ENCODE measurements at places on chromosomes 12 and 14. TPM values are rescaled to one million over a fixed set of nuclear protein-coding genes. Genes with fewer than 3 reads are reported as not detected.

Gene PSEN1
- total RNA-seq = 59.9 TPM

- H3K27me3 ChIP-seq = no peaks in the 10 kb centered on the region
- peaks cover 6% of the 10 kb centered on the region for H3K4me1 ChIP-seq
- H3K4me3 ChIP-seq = no peak overlapping the region
- DNase-seq = no peak
Measured at GRCh38 chr14:92457016-92457565, 56.5 kb upstream of the RIN3 start.

- peaks cover 2% of the 10 kb centered on the region for H3K27me3 ChIP-seq
- no peaks in the 10 kb centered on the region for H3K36me3 ChIP-seq
- no peak overlapping the region for H3K27ac ChIP-seq
- no peak overlapping the region for H3K4me3 ChIP-seq
Measured at GRCh38 chr12:122827258-122827657, 8.0 kb upstream of the HIP1R start.

DNA sequence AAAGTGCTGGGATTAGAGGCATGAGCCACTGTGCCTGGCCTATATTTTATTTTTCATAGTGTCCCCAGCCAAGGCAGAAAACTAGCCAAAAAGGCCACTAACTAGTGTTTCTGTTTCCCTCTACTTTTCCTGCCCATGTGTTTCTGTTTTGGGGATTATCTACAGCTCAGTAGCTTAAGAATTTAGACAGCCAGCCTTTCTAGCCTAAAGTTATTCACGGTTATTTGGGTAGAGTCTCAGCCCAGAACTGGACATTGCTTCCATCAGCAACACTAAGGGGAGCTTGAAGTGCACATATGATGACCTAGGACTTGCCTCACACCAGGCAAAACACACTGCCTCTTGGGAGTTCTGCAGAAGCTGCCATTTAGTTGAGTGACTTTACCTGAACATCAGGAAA is 17.9 kb downstream of the PROX2 start:
- peaks cover 2% of the 10 kb centered on the region for H3K27me3 ChIP-seq
- no peak for DNase-seq
- peaks cover 2% of the 10 kb centered on the region for H3K36me3 ChIP-seq
- H3K4me1 ChIP-seq = peaks cover 4% of the 10 kb centered on the region
- no peak overlapping the region for H3K4me3 ChIP-seq
- no peak overlapping the region for H3K27ac ChIP-seq

- no peak overlapping the region for H3K27ac ChIP-seq
- H3K4me3 ChIP-seq = no peak overlapping the region
- DNase-seq = no peak
Measured at GRCh38 chr14:54695196-54695595, 128.3 kb downstream of the SAMD4A start.

GRCh38 chr12:47840571-47840970 is 20.9 kb upstream of the HDAC7 start:
- no peak overlapping the region for H3K4me3 ChIP-seq
- no peak overlapping the region for H3K27ac ChIP-seq
- DNase-seq = no peak
- H3K36me3 ChIP-seq = no peaks in the 10 kb centered on the region
- H3K4me1 ChIP-seq = peaks cover 25% of the 10 kb centered on the region

DNA sequence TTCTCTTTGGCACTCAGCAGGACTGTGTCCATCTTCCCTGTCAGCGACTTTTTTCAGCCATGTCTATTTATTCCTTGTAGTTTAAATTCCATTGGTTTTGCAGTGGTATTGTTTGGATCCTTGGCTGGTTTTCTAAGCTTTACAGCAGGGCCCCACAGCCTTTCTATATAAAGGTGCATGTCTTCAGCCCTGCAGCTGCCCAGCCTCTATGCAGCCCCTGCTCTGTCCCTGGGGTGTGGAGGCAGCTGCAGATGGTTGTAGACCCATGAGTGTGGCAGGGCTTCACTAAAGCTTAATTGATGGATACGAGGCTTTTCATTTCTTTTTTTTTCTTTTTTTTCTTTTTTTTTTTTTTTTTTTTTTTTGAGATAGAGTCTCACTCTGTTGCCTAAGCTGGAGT is 29.7 kb downstream of the SFSWAP start:
- no peaks in the 10 kb centered on the region for H3K27me3 ChIP-seq
- H3K36me3 ChIP-seq = peaks cover 50% of the 10 kb centered on the region
- no peak for DNase-seq
- peaks cover 8% of the 10 kb centered on the region for H3K4me1 ChIP-seq

Gene NKX2-1
- total RNA-seq = not detected

- no peak overlapping the region for H3K27ac ChIP-seq
- peaks cover 24% of the 10 kb centered on the region for H3K27me3 ChIP-seq
- DNase-seq = no peak
- no peaks in the 10 kb centered on the region for H3K4me1 ChIP-seq
- no peak overlapping the region for H3K4me3 ChIP-seq
Measured at GRCh38 chr14:100165831-100166440, 6.5 kb upstream of the DEGS2 start.

Gene IFNG-AS1
- total RNA-seq = not detected

DNA sequence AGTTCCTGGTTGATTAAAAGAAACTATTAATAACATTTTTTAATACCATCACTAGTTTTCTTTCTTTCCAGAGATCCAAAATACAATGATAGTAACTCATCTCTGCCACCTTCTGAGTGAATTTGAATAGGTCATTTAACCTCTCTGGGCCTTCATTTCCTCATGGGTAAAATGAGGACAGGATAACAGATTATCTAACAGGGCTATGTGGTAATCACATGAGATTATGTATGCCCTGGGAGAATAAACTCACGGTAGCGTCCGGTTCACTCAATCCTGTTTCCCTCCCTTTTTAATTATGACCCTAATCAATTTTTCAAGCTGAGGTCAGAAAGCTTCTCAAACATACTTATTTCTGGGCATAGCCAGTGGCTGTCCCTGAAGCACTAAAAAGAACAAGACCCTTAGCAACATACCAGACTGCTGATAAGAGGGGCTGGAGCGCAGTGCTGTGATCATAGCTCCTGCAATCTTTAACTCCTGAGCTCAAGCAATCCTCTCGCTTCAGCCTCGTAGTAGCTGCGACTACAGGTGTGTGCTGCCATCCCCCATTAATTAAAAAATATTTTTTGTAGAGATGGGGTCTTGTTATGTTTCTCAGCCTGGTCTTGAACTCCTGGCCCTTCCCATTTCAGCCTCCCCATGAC is 24.2 kb downstream of the ATXN2 start:
- H3K27ac ChIP-seq = peak overlapping the region; percentile 76
- no peak overlapping the region for H3K4me3 ChIP-seq
- H3K27me3 ChIP-seq = no peaks in the 10 kb centered on the region
- no peak for DNase-seq

DNA sequence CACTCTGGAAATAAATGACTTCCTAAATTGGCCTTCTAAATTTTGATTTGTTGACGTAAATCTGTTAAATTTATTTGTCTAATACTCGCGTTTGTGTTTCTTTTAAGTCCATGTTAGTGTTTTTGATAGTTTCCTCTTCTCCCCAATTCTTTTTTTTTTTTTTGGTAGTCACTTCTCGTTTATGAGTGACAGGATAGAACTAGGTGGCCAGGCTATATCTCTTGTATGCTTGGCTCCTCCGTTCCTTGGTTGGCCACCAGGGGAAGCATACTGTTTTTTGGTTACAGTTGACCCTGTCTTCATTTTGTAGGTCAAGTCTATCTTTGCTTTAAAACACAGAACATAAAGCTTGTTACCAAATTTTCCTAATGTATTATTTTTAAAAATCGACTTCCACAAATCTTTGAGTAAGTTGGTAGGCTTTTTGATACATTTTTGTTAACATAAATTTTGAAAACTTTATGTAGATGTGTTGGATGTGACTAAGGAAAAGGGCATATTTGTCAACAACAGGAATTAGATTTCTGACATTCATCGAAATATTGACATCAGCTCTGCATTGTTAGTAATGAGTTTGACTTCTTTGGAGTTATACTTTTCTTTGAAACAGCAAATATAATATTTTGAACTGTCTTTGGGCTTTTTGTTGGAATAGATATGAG is 2.2 kb downstream of the RCOR1 start:
- H3K4me3 ChIP-seq = peak overlapping the region; percentile 89
- H3K4me1 ChIP-seq = peaks cover 36% of the 10 kb centered on the region
- H3K27ac ChIP-seq = peak overlapping the region; percentile 87
- no peak for DNase-seq
- H3K27me3 ChIP-seq = no peaks in the 10 kb centered on the region

Gene CLEC12A
- total RNA-seq = not detected

- no peak overlapping the region for H3K27ac ChIP-seq
- H3K4me1 ChIP-seq = peaks cover 13% of the 10 kb centered on the region
- no peak for DNase-seq
- H3K27me3 ChIP-seq = no peaks in the 10 kb centered on the region
Measured at GRCh38 chr12:57367121-57367520, 63.7 kb downstream of the R3HDM2 start.

DNA sequence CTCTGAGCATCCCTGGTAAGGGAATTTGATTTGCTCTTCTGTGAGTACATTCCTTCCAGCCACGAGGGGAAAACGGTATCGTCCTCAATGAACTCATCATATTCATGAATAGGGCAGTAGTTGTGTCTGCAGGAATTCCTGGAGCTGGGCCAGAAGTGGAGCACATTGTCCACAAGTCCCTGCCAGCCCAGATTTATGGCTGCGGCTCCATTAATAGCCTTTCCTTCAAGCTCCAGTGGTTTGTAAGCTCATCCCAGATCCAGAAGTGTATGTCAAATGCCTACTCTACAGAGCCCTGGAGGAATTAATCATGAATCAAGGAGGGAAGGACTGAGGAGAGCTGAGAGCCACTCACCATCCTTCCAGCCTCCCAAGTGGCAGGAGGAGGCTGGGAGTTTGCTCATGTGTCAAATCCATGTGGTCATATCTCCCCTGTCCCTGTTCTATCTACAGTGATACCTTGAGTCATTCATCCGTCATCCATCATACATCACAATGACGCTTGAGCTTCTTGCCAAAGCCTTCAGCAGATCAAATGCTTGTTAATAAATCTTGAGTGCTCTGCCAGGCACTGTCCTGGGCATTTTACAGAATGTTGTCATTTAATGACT is 65.5 kb downstream of the SVOP start:
- peaks cover 3% of the 10 kb centered on the region for H3K4me1 ChIP-seq
- no peaks in the 10 kb centered on the region for H3K36me3 ChIP-seq
- no peak overlapping the region for H3K27ac ChIP-seq

Gene ABCC9
- 1.00 TPM for total RNA-seq

- peaks cover 38% of the 10 kb centered on the region for H3K27me3 ChIP-seq
- no peak overlapping the region for H3K27ac ChIP-seq
- no peak overlapping the region for H3K4me3 ChIP-seq
- no peaks in the 10 kb centered on the region for H3K36me3 ChIP-seq
- peaks cover 21% of the 10 kb centered on the region for H3K4me1 ChIP-seq
Measured at GRCh38 chr12:94103986-94104385, 44.4 kb upstream of the PLXNC1 start.

DNA sequence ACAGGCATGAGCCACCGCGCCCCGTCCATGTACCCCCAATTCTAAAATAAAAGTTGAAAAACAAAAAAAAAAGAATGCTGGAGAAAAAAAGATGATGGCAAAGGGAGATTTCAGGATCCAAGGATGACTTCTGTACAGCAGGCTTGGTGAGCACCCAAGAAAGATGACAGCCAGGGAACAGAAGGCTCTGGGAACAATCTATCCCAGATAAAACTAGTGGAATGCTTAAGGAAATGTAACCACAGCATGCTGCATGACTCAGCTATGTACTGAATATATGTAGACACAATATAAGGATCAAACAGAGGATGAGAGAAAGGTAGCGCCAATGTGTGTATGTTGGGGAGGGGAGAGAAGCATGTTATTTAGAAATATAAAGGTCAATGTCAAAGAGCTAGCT is 123.7 kb upstream of the TMTC1 start:
- DNase-seq = no peak
- no peaks in the 10 kb centered on the region for H3K36me3 ChIP-seq
- no peak overlapping the region for H3K27ac ChIP-seq
- no peaks in the 10 kb centered on the region for H3K4me1 ChIP-seq
- no peak overlapping the region for H3K4me3 ChIP-seq

DNA sequence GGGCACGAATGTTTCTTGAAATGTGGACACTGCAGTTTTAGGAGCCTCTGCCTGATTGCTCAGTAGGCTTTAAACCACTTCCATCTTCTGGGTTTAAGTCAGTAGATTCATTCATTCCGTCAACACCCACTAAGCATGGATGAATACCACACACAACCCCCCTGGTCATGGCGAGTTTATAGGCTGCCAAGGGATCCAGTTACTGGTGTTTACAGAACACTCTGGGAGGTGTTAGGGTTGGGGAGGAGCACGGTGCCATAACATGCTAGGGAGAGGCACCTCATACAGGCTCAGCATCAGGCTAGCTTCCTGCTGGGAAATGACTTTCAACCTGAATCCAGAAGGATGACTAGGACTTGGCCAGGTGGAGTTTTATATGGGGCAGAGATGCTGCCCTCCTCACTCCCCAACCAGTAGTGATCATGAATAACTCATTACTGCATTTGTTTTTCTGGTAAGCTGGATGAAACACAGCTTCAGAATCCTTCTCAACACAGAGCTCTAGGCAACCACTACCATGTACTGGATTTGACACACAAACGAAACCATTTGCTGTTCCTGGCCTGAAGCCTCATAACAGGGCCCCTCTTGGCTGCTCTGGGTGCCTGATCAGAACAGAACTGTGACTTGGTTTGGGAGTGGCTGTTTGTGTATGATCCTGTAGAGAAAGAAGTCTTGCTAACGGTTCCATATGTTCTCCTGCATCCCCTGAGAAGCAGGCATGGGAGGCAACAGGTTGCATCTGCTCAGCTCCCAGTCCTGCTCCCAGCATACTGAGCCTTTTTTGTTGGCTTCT is 47.9 kb downstream of the FBXW8 start:
- no peak overlapping the region for H3K27ac ChIP-seq
- DNase-seq = no peak
- H3K4me1 ChIP-seq = no peaks in the 10 kb centered on the region
- H3K4me3 ChIP-seq = no peak overlapping the region

Gene GLT8D2
- total RNA-seq = 13.1 TPM

GRCh38 chr12:15700595-15700994 is 88.6 kb downstream of the EPS8 start:
- H3K27me3 ChIP-seq = no peaks in the 10 kb centered on the region
- H3K36me3 ChIP-seq = no peaks in the 10 kb centered on the region

Gene NCOR2
- total RNA-seq = 336 TPM

GRCh38 chr12:19095756-19096480 is 33.6 kb upstream of the PLEKHA5 start:
- no peak overlapping the region for H3K4me3 ChIP-seq
- DNase-seq = no peak
- H3K4me1 ChIP-seq = peaks cover 7% of the 10 kb centered on the region
- H3K27ac ChIP-seq = no peak overlapping the region
- H3K27me3 ChIP-seq = no peaks in the 10 kb centered on the region

DNA sequence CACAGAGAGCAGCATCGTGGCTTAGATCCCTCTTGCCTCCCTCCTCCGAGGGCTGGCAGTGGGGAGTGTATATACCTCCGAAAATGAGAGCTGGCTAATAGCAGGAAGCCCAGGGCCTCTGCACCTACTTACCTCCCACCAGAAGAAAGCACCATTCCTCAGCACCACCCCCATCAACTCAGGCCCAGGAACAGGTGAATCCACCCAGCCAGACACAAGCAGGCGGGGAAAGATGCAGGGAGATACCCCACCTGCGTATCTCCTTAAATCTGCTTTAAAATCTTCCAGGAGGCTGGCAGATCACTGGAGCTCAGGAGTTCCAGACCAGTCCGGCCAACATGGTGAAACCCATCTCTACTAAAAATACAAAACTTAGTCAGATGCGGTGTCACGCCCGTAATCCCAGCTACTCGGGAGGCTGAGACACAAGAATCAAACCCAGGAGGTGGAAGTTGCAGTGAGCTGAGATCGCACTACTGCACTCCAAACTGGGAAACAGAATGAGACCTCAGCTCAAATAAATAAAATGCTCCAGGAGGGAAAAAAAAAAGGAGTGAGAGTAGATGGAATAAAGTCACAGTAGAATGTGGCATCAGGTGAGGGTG is 93.5 kb downstream of the SINHCAF start:
- peaks cover 11% of the 10 kb centered on the region for H3K4me1 ChIP-seq
- no peak overlapping the region for H3K4me3 ChIP-seq
- no peak overlapping the region for H3K27ac ChIP-seq

Gene CCDC197
- not detected for total RNA-seq
